ENCODE measurements at places on chromosomes 1 and 21.

DNA sequence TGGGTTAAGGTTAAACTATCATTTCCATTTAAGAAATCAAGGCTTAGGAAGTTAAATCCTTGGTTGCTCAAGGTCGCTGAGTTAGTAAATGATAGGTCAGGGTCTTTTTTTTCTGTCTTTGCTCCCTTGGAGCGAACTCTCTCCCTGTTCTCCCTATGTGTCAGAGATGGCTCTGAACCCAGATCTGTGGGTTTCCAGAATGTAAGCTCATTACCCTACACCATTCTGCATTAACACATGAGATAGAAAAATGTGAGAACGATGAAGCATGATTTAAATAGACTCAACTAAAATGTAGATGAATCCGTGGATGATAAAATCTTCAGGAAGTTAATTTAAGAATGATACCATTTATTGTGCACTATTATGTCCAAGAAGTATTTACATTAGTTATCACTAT is 25.0 kb upstream of the ST6GALNAC3 start:
- DNase-seq: no peak

DNA sequence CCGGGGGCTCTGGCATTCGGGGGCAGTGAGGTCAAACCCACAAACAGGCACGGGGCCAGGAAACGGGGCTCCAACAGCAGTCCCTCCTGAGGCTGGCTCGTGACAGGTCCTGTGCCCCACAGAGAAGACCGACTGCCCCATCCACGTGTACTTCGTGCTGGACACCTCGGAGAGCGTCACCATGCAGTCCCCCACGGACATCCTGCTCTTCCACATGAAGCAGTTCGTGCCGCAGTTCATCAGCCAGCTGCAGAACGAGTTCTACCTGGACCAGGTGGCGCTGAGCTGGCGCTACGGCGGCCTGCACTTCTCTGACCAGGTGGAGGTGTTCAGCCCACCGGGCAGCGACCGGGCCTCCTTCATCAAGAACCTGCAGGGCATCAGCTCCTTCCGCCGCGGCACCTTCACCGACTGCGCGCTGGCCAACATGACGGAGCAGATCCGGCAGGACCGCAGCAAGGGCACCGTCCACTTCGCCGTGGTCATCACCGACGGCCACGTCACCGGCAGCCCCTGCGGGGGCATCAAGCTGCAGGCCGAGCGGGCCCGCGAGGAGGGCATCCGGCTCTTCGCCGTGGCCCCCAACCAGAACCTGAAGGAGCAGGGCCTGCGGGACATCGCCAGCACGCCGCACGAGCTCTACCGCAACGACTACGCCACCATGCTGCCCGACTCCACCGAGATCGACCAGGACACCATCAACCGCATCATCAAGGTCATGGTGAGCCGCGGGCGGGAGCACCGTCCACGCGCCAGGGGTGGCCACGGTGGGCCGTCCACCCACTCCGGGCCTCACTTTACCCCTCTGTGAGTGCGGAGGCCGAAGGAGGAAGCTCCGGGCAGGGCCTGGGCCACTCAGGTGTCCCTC is 14.2 kb downstream of the COL6A2 start:
- DNase-seq: no peak

- no peak for DNase-seq
Measured at GRCh38 chr1:9425859-9426258, 113.4 kb upstream of the SLC25A33 start.

- peak; percentile 45 for DNase-seq
Measured at GRCh38 chr1:220748089-220748934, at the start of gene MTARC2. Gene MTARC2, plus strand, starts transcription at chr1:220748322. Its CDS starts 210 bp downstream, at chr1:220748532.

- DNase-seq: no peak
Measured at GRCh38 chr1:185040408-185040735, 5.0 kb upstream of the RNF2 start.

GRCh38 chr1:244354810-244355278 is 96.9 kb downstream of the ADSS2 start:
- DNase-seq: no peak

GRCh38 chr1:182279724-182280503 is 111.7 kb downstream of the GLUL start:
- DNase-seq: no peak

DNA sequence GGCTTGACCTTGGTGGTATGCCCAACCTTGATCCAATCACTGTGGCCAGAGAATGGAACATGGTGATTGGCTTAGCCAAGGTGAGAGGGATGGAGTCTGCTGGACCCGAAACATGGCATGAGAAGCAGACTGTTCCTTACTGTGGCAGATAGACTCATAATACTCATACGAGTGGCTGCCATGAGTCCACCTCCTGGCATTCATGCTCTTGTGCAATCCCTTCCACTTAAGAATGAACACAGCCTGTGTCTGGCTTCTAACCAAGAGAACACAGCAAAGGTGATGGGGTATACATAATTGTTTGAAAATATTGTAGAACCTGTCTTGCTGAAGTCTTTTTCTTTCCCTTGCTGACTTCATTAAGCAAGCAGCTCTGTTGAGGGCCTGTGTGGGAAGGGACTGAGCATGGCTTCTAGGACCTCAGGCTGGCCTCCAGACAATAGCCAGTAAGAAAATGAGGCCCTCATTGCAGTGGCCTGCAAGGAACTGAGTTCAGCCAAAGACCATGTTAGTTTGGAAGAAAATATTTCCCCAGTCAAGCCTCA is 85.9 kb downstream of the ZNF281 start:
- no peak for DNase-seq

GRCh38 chr1:206834217-206834616 is 31.2 kb upstream of the IL20 start:
- no peak for DNase-seq

DNA sequence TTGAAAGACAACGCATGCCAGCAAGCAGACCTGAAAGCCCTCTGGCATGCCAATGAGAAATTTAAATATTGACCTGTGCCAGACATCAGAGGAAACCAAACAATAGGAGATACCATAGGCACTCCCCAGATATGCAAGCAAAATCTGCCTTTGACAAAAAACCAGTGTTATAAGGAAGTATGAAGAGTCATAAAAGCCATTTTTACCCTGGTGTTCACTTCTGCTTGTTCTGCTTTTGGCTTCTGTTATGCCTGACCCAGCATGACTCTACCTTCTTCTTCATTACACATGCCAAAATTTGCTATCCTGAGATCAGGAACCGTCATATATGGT is 26.4 kb downstream of the NPHS2 start:
- no peak for DNase-seq

DNA sequence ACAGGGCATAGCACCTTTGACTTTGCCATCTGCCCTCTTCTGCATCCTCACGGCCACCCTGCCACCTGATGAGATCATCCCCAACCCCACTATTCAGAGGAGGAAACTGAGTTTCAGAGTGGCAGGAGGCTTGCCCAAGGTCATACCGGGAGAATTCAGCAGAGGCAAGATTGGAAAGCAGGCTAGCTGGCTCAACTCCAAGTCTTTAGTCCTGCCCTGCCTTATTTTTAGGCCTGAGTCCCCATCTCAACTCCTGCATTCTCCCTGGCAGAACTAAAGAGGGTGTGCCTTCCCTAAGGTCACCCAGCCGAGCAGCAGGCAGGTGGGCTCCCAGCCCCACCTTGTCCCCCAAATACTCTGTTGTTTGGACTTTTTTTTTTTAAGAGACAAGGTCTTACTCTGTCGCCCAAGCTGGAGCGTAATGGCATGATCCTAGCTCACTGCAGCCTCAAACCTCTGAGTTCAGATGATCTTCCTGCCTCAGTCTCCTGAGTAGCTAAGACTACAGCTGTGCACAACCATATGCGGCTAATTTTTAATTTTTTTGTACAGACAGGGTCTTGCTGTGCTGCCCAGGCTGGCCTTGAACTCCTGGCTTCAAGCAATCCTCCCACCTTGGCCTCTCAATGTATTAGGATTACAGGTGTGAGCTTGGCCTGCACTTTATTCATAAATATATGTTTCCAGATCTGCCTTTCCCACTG is 13.8 kb upstream of the FGR start:
- no peak for DNase-seq

GRCh38 chr1:235429143-235429542 is 61.9 kb downstream of the TBCE start:
- DNase-seq: no peak

GRCh38 chr1:236890152-236891056 is 95.3 kb downstream of the MTR start:
- DNase-seq: no peak

GRCh38 chr1:86778569-86779239 is 74.3 kb downstream of the SH3GLB1 start:
- peak; percentile 38 for DNase-seq

DNA sequence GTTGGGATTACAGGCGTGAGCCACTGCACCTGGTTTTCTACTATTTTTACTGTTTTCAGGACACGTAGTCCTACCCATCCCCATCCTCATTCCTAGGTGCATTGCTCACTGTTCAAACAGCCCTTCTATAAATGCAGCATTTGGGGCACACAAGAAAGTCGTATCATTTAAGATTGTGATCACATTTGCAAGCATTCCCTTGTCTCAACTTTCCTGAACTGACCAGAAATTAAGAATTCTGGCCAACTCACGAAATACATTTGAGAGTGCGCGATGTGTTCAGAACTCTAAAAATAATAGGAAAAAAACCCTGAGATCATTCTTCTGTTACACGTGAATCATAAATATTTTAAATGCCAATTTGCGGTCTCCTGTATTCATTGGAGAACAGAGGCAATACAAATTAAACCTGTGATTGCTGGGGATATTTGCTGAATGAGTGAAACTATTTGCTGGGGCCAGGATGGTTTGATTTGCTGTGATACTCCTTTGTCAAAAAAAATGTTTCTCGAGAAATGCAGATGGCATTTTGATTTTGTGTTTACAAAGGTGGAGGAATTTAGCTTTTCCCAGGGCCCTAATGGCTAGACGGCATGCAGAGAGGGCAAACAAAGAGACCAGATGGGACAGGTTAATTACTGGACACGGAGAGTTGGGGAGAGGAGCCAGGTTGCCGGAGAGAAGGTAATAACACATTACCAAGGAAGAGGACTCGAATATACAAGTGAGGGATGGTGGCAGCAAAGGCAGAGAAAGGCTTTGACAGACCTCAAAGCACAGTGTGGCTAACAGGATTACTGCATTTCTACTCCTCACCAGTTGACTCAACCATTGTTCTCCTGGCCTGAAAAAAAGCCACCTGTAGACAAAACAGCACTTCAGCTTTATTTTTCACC is 38.4 kb downstream of the STPG1 start:
- DNase-seq: no peak

GRCh38 chr1:182355723-182356098 is 35.9 kb downstream of the GLUL start:
- DNase-seq: no peak

GRCh38 chr1:77076759-77077158 is 142.5 kb downstream of the PIGK start:
- no peak for DNase-seq

- no peak for DNase-seq
Measured at GRCh38 chr1:14843525-14843924, 245.0 kb downstream of the KAZN start.
